Stimulated activated CD4-positive, alpha-beta T cell treated with anti-CD3 and anti-CD28 coated beads, TNF-alpha, amount 100 ng/mL, for 48 hours (primary cell): ENCODE measurements at places on chromosomes 5 and 9.

DNA sequence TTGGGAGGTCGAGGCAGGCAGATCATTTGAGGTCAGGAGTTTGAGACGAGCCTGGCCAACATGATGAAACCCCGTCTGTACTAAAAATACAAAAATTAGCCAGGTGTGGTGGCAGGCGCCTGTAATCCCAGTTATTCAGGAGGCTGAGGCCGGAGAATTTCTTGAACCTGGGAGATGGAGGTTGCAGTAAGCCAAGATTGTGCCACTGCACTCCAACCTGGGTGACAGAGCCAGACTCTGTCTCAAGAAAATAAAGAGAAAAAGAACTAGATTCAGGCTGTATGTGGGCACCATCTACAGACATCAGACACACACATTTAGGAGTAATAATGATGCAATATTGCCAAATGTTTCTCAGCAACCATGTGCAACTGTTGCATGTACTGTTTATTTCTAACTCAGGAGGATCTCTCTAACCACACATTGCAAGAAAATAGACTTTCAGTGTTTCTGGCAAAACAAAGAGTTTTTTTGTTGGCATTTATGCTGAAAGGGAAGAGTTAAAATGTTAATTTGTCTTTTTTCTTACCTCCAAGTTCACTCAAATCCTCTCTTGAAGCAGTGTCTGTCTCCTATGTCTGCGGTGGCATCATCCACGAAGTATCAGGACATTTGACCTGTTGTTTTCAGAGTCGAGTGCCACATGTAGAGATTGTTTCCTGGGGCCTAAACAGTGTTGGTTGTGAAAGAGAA, 5.1 kb upstream of the ORM1 start:
- DNase-seq, result no peak

- DNase-seq, result no peak
Observed at GRCh38 chr5:178207917-178208280, 3.6 kb downstream of the HNRNPAB start.

DNA sequence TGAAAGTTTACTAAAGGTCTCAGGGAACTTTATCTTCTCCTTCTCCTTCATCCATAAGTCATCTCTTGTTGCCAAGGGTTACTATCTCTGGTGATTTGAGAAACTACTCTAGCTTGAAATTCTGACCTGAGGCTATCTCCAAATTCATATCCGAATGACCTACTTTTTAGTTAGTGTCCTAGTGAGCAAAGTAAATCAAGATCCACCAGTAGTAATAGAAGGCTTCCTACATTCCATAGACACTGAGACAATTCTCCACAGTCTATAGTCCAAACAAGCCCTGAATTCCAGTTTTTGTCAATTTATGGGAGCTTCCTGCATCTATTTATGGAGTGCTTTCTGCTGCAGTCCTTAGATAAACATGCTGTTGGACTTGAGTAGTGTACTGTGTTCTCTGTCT, 5.0 kb downstream of the IL7R start:
- no peak for DNase-seq

- DNase-seq, result peak; percentile 6
Observed at GRCh38 chr9:32431940-32432555, 47.6 kb downstream of the ACO1 start.

DNA sequence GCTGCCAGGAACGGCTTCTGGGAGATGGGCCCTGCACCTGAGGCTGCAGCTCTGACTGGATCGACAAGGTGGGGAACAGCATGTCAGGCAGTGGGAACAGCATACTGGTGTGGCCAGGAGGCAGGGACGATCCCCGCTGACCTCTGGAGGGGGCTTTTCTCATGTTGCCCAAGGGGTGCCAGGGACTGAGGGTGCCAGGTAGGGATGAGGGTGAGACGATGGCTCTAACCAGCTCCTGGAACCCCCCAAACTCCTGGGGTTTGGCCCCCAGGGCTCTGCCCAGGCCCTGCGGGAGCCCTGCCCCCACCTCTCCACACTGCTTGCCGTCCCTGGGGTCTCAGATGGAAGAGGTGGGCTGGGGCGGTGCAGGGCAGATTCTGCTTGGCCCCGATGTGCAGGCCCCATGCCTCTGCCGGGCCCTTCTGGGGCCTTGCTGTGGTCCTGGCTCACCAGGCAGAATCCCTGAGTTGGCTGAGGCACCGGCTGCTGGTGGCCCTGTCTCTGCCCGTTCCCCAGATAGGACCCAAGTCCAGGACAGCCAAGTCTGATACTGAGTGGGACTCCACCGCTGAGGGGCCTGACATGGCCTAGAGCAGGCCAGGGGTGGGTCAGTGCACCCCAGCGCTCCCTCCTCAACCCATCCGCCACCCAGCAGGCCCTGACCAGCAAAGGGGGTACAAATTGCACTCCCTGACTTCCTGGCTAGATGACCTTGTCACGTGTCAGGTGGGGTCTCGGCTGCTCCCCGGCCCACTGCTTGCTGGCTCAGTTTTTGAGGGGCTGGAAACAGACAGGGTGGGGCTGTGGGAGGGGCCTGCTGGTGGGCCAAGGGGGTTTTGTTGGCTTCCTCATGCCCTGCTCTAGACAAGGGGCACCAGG, 28.4 kb upstream of the RNF130 start:
- no peak for DNase-seq

DNA sequence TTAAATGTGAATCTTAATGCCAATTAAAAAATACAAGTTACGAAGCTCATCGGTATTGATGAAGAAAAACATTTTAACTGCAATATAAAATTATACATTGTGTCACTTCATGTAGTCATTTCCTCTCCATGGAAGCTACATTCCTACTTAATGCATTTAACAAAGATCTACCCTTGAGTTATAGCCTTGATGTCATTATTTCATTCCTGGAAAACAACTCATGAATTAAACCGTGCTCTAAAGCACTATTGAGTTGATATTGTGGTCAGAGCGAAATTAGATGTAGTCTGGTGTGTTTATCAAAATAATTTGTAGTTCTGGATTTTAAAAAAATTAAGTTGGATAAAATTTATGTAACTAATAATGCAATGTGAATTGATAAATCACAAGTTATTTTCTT, 11.1 kb downstream of the C5orf47 start:
- no peak for DNase-seq

GRCh38 chr9:26537211-26537610, 355.4 kb downstream of the CAAP1 start:
- DNase-seq, result no peak

- DNase-seq, result no peak
Observed at GRCh38 chr9:115524453-115525059, 406.6 kb upstream of the TNC start.

DNA sequence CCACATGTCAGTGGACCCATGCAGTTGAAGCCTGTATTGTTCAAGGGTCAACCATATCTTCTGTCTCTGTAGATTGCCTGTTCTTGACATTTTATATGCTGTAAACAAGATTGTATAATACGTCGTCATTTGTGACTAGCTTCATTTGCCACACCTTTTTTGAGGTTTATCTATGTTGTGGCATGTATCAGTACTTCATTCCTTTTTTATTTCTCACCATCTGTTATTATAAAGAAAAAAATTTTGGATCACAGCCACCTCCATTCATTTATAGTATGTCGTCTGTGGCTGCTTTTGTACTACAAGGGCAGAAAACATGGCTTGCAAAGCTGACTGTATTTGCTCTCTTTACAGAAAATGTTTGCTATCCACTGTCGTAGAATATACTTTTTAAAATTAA, 72.4 kb downstream of the TEK start:
- no peak for DNase-seq

DNA sequence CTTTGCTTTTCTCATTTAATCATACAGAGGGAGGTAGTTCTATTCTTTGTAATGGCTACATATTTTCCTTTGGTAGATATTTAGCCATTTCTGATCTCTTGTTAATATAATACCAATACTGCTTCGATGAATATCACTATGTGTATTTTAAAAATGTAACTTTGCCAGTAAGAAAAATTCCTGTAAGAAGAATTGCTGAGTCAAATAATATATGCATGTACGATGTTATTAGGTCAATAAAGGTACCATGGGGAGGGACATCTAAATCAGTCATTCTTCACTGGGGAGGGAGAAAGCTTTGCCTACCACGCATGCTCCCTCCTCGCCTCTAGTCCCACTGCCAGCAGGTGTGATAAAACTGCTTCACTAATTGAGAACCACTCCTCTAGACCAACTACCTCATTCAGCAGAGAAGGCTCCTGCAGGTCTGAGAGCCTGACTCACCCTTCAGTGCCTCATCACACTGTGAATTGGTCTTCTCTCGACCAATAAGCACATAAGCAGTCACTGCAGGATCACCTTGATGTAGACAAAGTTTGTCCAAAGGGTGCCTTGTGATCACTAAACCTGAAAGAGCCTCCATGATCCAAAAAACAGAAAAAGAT, 56.1 kb upstream of the TBCA start:
- no peak for DNase-seq

- DNase-seq, result no peak
Observed at GRCh38 chr5:148205044-148205806, 2.4 kb downstream of the SPINK6 start.

- DNase-seq, result no peak
Observed at GRCh38 chr9:107484117-107484723, 5.3 kb downstream of the KLF4 start.

- no peak for DNase-seq
Observed at GRCh38 chr9:99031994-99032393, 72.9 kb upstream of the TGFBR1 start.

GRCh38 chr9:116689486-116690032, 2.5 kb downstream of the TRIM32 start:
- DNase-seq, result no peak

GRCh38 chr5:95070866-95071265, 214.0 kb downstream of the MCTP1 start:
- no peak for DNase-seq

DNA sequence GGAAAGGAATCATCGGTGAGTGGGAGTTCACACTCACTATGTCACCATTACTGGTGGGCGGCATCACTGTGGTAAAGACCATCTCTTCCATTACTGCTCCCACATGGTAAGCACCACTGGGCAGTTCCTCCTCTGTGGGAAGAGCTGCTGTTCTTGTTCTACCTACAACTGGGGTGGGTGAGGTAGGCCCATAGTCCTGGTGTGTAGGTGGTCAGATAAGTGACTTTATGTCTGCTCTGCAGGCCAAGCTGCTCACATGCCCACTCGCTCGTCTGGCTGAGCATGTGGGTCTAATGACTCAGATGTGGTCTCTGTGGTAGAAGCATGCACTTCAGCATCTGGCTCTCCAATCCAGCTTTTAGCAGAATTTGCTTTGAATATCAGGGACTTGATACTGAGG, 82.9 kb downstream of the TMEM215 start:
- no peak for DNase-seq

DNA sequence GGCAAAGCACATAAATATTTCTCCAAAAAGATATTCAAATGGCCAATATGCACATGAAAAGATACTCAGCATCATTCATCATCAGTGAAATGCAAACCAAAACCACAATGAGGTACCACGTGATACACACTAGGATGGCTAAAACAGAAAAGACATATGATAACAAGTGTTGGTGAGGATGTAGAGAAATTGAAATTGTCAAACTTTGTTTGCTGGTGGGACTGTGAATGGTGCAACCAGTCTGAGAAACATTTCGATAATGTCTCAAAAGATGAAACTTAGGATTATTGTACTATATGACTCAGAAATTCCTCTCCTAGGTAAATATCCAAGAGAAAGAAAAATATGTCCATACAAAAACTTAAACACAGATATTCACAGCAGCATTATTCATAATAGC, 8.6 kb upstream of the LHFPL2 start:
- DNase-seq, result no peak

DNA sequence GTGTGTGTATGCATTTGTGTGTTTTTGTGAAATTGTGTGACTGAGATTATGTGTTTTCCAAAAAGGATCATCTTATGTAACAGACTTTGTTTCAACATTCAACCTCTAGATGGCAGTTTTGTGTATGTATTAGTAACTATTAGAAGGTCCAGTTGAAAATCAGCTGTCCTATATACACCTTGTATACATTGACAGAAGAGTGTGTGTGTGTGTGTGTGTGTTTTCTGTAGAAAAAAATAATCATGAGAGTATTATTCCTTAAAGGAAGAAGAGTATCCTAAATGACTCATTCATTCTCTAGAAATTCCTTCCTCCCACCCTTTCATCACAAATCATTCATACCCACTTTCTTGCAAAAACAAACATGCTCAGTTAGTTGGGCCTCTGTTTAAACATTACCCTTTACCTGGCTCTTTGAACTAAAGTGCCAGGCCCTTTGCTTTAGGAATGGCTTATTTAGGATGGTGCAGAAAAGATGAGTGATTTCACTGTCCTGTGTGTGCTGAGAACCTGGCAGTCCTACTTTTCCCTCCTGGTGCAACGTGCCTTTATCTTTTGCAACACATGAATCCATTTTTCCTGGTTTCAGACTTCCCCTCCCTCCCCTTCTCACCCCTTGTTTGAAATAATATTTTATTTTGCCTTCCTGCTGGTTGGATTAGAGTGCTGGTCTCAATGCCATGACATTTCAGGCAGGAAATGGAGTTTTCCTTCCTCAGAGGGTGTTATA, 152.2 kb downstream of the ARHGAP26 start:
- DNase-seq, result no peak

DNA sequence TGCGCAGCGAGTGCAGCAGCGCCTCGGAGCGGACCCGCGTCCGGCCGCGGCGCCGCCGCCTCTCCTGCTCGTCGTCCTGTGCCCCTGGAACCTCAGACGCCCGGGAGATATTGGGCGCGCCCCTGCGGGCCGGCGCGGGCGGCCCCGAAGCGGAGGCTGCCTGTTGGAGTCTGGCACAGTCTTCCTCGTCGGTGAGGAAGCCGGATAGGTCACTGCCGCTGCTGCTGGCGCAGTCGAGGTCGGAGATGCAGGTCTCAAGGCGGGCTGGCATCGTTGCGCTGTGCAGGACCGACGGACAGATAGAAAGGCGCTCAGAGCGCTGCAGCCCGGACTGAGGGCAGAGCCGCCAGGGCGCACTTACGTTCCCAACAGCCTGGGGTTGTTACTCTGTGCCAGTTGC, 344 bp downstream of the NEUROG1 start:
- DNase-seq, result no peak

GRCh38 chr5:69032009-69032408, 61.8 kb upstream of the SLC30A5 start:
- no peak for DNase-seq

GRCh38 chr9:79616013-79616412, 44.2 kb downstream of the TLE4 start:
- DNase-seq, result no peak

DNA sequence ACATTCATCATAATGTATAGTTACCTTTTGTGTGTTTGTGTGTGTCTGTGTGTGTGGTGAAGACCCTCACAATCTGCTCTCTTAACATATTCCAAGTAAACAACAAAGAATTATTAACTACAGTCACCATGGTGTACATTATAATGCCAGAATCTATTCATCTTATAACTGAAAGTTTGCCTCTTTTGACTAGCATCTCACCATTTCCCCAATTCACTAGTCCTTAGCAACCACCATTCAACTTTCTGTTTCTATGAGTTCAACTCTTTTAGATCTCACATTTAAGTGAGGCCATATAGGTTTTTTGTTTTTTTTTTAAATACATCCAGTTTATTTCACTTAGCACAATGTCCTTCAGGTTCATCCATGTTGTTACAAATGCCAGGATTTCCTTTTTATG, 83.6 kb downstream of the SMC2 start:
- DNase-seq, result no peak

GRCh38 chr5:143019614-143020515, 249.7 kb downstream of the ARHGAP26 start:
- no peak for DNase-seq
